Thoracic aorta (tissue), 2 donors: ENCODE measurements at places on chromosomes 5 and 9. TPM values are rescaled to one million over a fixed set of nuclear protein-coding genes. Genes with fewer than 3 reads are reported as not detected.

C5orf58 gene
- total RNA-seq, result not detected

FGD3 gene
- total RNA-seq, result 9.9 TPM

C9orf40 gene
- 3.0 TPM for total RNA-seq

NMUR2 gene
- total RNA-seq, result not detected

SNCAIP gene
- total RNA-seq, result 4.5 TPM

HMGCS1 gene
- 13.3 TPM for total RNA-seq

LECT2 gene
- not detected for total RNA-seq

SYNPO gene
- 226 TPM for total RNA-seq

TRIP13 gene
- not detected for total RNA-seq

DEPDC1B gene
- total RNA-seq, result not detected

PCDH1 gene
- total RNA-seq, result 43.4 TPM

EMB gene
- total RNA-seq, result 23.1 TPM

FOXI1 gene
- total RNA-seq, result not detected

COL23A1 gene
- total RNA-seq, result 1.5 TPM

ZNF354C gene
- 8.8 TPM for total RNA-seq

FBXW5 gene
- 383 TPM for total RNA-seq

PIK3R1 gene
- 81.8 TPM for total RNA-seq

DMRT3 gene
- total RNA-seq, result not detected

SARDH gene
- total RNA-seq, result 1.8 TPM

ZNF618 gene
- 24.9 TPM for total RNA-seq

TSSK1B gene
- total RNA-seq, result not detected

MAP3K1 gene
- total RNA-seq, result 8.9 TPM

PCDHB2 gene
- 4.6 TPM for total RNA-seq

ANKRD18A gene
- not detected for total RNA-seq

JAK2 gene
- 77.8 TPM for total RNA-seq

TMEM171 gene
- total RNA-seq, result not detected

PGM5 gene
- total RNA-seq, result 94.1 TPM

FUT7 gene
- total RNA-seq, result not detected

CD14 gene
- total RNA-seq, result 96.6 TPM

LIFR gene
- total RNA-seq, result 61.1 TPM

AGXT2 gene
- not detected for total RNA-seq

PCDHA3 gene
- total RNA-seq, result 0.68 TPM

ARSI gene
- 0.41 TPM for total RNA-seq

TPPP gene
- 9.9 TPM for total RNA-seq
